Cardiac fibroblast (primary cell): ENCODE measurements at places on chromosomes 2 and 18.

DNA sequence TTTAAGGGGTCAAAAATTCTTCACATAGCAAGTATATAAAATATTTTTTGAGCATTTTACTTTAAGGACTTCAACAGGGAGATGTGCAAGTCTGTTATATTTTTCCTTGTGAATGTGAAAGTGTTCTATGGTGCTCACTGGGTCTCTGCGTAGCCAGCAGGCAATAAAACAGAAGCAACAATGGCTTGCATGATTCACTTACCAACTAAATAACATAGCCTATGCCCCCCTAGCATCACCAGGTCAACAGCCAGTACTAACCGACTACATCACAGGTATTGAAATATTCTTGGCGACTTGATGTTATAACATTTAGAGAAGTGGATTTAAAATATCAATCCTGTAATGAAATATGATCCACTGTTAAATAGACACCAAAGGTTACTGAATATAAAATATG is 398.9 kb downstream of the XIRP2 start:
- no peak for DNase-seq

- no peak for DNase-seq
Observed at GRCh38 chr18:42011053-42011452, 56.0 kb downstream of the PIK3C3 start.

GRCh38 chr2:42025151-42025582 is 22.7 kb upstream of the PKDCC start:
- peak; percentile 67 for DNase-seq

DNA sequence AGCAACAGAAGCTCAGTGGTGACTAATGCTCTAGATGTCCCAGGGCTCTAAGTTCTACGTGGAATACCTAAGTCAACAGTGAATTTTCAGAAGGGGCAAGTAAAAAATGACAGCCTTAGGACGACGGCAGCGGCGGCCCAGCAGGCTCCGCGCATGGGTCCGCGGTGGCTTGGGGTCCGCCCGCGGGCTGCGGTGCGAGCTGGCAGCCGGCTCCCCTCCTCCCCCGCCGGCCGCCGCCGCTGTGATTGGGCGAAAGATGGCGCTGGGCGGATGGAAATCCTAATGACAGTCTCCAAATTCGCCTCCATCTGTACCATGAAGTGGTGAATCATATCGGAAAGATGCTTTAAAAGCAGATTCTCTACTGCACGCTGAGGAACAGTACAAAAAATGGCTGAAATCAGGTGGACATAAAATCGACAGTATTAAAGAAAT is 74.7 kb downstream of the HNRNPLL start:
- peak; percentile 74 for DNase-seq

GRCh38 chr18:13382366-13382953 is 163.9 kb downstream of the LDLRAD4 start:
- DNase-seq: peak; percentile 64

- no peak for DNase-seq
Observed at GRCh38 chr2:236054125-236054524, 114.1 kb downstream of the GBX2 start.

- DNase-seq: no peak
Observed at GRCh38 chr2:170141865-170142264, 36.1 kb upstream of the MYO3B start.
